ENCODE measurements at places on chromosomes 5 and 9. TPM values are rescaled to one million over a fixed set of nuclear protein-coding genes. Genes with fewer than 3 reads are reported as not detected.

The RANBP3L gene
- total RNA-seq, result 0.31 TPM

The CDX1 gene
- 0.12 TPM for total RNA-seq

The SV2C gene
- total RNA-seq, result under 0.01 TPM

The SOHLH1 gene
- total RNA-seq, result not detected

The CNTLN gene
- 9.9 TPM for total RNA-seq

The CFAP77 gene
- total RNA-seq, result not detected

The C8G gene
- 0.13 TPM for total RNA-seq

The EDIL3 gene
- total RNA-seq, result 512 TPM

The EIF4E1B gene
- not detected for total RNA-seq

The QRFP gene
- not detected for total RNA-seq
